ENCODE measurements at places on chromosomes 7 and 10. TPM values are rescaled to one million over a fixed set of nuclear protein-coding genes. Genes with fewer than 3 reads are reported as not detected.
A peak's percentile ranks its signal among the peaks of the same experiment; 100 is the strongest.

- no peak for DNase-seq
- peak overlapping the region; percentile 96 for H3K4me3 ChIP-seq
- H3K4me1 ChIP-seq: no peaks in the 10 kb centered on the region
- H3K36me3 ChIP-seq: peaks cover 34% of the 10 kb centered on the region
Observed at GRCh38 chr7:56105508-56105907, 768 bp downstream of the CHCHD2 start.

GRCh38 chr10:98013122-98013521 is 17.3 kb downstream of the CRTAC1 start:
- no peak overlapping the region for H3K4me3 ChIP-seq
- H3K36me3 ChIP-seq: no peaks in the 10 kb centered on the region
- H3K4me1 ChIP-seq: no peaks in the 10 kb centered on the region
- no peak for DNase-seq

ADAP1 gene
- 42.5 TPM for total RNA-seq

DNA sequence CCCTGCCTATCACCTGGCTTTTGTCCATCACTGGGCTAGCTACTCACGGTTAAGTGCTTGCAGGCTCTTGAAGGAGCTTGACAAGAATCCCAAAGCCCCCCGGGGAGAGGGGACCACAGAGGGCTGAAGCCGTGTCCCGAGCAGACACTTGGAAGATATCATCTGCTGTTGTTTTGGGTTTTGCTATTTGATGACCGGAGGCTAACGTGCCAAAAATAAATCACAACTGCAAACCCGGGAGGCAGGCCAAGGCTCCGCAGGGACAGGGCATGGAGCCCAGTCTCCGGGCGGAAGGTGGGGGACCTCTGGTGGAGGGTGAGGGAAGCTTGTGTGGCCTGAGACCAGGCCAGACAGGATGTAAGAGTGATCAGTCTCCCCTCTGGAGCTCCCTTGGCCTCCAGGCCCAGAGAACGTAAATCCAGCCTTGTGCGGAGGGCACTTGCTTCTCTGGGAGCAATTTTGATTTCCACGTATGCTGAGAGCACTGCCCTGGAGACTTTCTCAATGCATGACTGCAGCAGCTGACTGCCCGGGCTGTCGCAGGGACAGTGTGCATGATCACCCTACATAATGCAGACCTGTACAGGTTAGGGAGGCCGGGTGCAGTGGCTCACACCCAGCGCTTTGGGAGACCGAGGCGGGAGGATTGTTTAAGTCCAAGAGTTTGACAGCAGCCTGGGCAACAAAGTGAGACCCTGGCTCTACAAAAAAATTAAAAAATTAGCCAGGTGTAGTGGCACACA is at the start of gene PHKG1:
Gene PHKG1 (minus strand): TSS at position 164 of the 743 bp plus-strand sequence. CDS start 4,011 bp downstream, outside the sequence.
- H3K27me3 ChIP-seq: no peaks in the 10 kb centered on the region
- H3K4me1 ChIP-seq: no peaks in the 10 kb centered on the region
- peak within 1 kb of the TSS; percentile 77 for H3K27ac ChIP-seq
- H3K4me3 ChIP-seq: peak within 1 kb of the TSS; percentile 10
- H3K36me3 ChIP-seq: peaks cover 9% of the 10 kb centered on the region
- DNase-seq: peak; percentile 94

DNA sequence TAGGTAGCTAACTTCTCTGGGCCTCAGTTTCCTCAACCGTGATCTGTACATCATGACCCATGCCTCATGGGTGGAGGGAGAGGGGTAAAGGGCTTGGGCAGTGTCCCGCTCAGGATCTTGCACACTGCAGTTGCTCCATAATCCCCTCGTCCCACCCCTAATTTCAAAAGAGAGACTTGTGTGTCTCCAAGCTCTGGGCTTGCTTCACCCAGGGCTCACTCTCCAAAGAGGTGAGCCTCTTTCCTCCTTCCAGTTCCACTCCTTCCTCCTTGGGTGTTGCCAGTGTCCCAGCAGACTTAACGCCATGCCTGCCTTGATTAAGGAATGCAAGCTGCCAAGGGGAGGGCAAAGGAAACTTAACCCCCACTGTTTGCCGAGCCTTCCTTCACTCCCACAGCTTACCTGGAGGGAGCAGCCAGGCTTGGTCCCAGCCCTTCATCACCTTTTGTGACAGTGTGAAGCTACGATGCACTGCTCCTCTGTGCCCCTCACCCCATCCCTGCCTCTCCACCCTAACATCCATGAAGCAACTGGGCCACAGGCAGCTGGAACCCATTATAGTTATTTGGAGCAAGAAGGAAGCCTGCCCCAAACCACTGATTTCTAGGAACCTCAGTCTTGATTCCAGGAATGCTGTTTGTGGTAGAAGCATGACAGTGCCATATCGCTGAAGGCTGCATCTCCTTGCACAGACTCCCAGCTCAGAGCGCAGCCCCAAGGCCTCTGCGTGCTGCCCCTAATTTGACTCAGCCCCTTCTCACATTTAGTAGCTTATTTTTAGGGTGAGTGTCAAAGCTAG is 363.3 kb downstream of the TNS3 start:
- H3K36me3 ChIP-seq: no peaks in the 10 kb centered on the region
- no peaks in the 10 kb centered on the region for H3K27me3 ChIP-seq
- no peak for DNase-seq
- H3K4me1 ChIP-seq: peaks cover 16% of the 10 kb centered on the region

ANAPC16 gene
- total RNA-seq: 126 TPM

DNA sequence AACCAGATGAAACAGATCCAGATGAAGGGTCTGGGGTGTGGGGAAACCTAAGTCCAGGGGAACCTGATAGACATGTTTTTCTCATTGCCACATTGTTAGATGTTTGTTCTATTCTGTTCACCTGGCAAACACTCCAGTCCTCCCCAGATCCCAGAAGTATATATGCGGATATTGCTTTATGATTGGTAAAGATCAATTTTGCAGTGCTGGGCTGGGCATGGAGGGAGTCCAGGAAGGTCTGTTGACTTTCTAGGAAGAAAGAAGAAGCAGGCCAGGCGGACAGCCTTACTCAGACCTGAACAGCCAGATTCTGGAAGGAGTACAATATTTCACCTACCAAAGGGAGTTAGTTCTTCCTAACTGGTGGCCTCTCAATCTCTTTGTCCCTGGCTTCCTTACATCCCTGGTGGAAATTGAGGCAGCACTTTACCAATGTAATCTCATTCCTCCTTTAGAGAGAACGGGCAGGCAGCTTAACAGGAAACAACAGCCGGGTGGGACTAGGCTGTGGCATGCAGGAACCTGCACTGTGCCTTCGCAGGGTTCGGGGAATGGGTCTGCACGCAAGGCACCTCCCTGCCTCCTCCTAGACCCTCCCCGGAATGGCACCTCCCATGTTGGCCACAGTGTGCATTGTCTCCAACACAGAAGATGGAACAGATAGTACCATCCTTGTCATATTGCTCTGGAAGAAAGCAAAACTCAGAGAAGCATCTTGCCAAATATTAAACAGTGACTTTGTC is 930 bp downstream of the GIMAP6 start:
- peak overlapping the region; percentile 21 for H3K4me3 ChIP-seq
- no peaks in the 10 kb centered on the region for H3K27me3 ChIP-seq
- peak overlapping the region; percentile 62 for H3K27ac ChIP-seq
- no peak for DNase-seq
- H3K36me3 ChIP-seq: no peaks in the 10 kb centered on the region

DNA sequence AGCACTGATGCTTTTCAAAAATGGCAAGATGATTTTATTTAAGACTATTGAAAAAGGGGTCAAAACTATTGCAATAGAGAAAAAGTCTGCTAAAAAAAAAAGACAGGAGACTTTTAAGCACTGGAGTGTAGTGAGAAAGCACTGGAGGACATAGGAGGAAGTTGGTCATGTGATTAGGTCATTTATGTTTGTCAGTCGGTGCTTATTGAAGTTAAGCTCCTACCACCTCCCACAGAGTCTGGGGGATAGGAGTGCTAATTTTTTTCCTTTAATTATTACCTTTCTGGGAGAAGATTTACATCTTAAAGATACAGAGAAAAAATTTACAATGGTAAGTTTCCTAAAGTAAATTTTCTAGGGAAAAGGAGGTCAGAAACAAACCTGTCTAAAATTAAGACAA is 80.2 kb upstream of the TMEM229A start:
- DNase-seq: no peak
- no peak overlapping the region for H3K4me3 ChIP-seq
- no peaks in the 10 kb centered on the region for H3K36me3 ChIP-seq
- no peaks in the 10 kb centered on the region for H3K4me1 ChIP-seq

COL26A1 gene
- total RNA-seq: not detected

IFIT5 gene
- 24.3 TPM for total RNA-seq

LOXL4 gene
- total RNA-seq: 15.8 TPM

UPK3B gene
- total RNA-seq: 3.9 TPM

- no peaks in the 10 kb centered on the region for H3K4me1 ChIP-seq
- no peak overlapping the region for H3K27ac ChIP-seq
- DNase-seq: no peak
- no peaks in the 10 kb centered on the region for H3K36me3 ChIP-seq
- no peak overlapping the region for H3K4me3 ChIP-seq
Observed at GRCh38 chr7:54837168-54837567, 78.2 kb upstream of the SEC61G start.

FFAR4 gene
- 0.99 TPM for total RNA-seq

GRCh38 chr10:79403441-79404230 is 41.8 kb downstream of the ZCCHC24 start:
- no peak overlapping the region for H3K4me3 ChIP-seq
- no peak overlapping the region for H3K27ac ChIP-seq
- H3K4me1 ChIP-seq: no peaks in the 10 kb centered on the region

PTPRE gene
- 12.5 TPM for total RNA-seq

DNA sequence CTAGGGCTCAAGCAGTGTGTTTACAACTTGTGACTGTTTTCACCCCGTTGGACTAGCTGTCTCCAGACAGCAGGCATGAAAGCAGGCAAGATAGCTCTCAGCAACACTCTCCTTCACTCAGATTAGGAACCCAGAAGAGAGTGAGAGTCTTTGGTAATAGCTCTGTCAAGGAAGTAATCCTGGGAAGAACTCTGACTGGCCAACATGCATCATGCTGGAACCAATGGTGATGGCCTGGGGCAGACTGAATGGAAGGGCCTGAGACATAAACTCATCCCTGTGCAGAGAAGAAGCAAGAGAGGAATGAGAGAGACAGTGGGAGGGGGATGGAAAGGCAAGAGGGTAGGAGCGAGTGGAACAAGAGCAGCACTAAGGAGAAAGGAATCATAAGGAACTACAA is 48.9 kb downstream of the AKR1D1 start:
- H3K27me3 ChIP-seq: no peaks in the 10 kb centered on the region
- no peak overlapping the region for H3K4me3 ChIP-seq
- no peaks in the 10 kb centered on the region for H3K36me3 ChIP-seq
- no peak for DNase-seq
- H3K4me1 ChIP-seq: no peaks in the 10 kb centered on the region
- H3K27ac ChIP-seq: no peak overlapping the region

CHST12 gene
- 10.4 TPM for total RNA-seq

DNA sequence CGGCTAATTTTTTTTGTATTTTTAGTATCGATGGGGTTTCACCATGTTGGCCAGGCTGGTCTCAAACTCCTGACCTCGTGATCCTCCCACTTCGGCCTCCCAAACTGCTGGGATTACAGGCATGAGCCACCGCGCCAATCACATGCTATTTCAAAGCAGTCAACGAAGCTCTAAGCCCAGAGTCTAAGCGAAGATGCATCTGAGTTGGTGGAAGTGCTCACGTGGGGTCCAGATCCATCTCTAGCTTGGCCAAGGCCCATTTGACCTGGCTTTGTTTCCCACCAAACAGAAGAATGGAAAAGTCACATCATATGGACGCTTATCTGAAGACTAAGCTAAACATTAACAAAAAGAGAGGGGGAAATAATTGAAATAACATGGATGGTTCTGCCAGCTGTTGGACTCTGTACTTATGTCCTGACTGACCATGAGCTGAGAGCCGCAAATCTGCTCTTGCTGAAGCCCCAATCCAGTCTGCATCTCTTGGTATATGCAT is 3.8 kb upstream of the GTF2I start:
- H3K4me1 ChIP-seq: peaks cover 11% of the 10 kb centered on the region
- H3K36me3 ChIP-seq: no peaks in the 10 kb centered on the region
- H3K27me3 ChIP-seq: no peaks in the 10 kb centered on the region
- no peak for DNase-seq
- H3K27ac ChIP-seq: no peak overlapping the region

SPDYE8 gene
- total RNA-seq: not detected

HOGA1 gene
- total RNA-seq: not detected

SEC24C gene
- 40.5 TPM for total RNA-seq

DNA sequence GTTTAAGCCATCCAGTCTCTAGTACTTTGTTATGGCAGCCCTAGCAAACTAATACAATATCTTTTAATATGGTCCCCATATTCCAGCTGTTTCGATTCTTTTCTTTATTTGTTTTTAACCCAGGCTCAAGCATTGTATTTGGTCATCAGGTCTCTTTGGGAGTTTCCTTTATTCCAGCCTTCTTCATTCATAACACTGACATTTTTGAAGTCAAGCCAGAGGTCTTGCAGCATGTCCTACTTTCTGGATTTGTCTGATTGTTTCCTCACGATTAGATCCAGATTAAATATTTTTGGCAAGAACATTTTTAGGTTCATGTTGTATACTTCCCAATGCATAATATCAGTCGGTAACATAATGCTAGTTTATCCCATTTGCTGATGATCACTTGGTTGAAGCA is 11.8 kb downstream of the SLC25A13 start:
- H3K27me3 ChIP-seq: no peaks in the 10 kb centered on the region
- no peaks in the 10 kb centered on the region for H3K36me3 ChIP-seq
- H3K27ac ChIP-seq: peak overlapping the region; percentile 32
- no peak for DNase-seq
- H3K4me1 ChIP-seq: peaks cover 40% of the 10 kb centered on the region

DNA sequence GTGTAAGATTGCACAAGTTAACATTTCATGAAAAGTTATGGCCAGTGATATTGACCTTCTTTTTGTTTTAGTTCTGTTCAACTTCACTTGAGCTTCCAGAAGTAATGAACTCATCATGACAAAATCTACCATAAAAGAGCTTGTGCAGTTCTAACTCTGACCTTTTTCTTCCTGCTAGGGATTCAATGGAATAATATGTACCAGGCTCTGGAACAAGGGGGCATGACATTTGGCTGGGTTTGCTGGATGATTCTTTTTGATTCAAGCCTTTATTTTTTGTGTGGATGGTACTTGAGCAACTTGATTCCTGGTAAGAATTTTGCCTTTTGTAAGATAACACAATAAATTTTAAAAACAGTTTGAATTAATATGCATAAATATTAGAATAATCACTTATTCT is 205.0 kb downstream of the ABCA13 start:
- DNase-seq: no peak
- no peak overlapping the region for H3K27ac ChIP-seq
- H3K4me1 ChIP-seq: no peaks in the 10 kb centered on the region
- no peak overlapping the region for H3K4me3 ChIP-seq

PTPRZ1 gene
- total RNA-seq: 5.6 TPM

- no peaks in the 10 kb centered on the region for H3K27me3 ChIP-seq
- H3K4me3 ChIP-seq: no peak overlapping the region
- H3K4me1 ChIP-seq: no peaks in the 10 kb centered on the region
- DNase-seq: no peak
- no peaks in the 10 kb centered on the region for H3K36me3 ChIP-seq
Observed at GRCh38 chr10:58700591-58700990, 187.9 kb downstream of the BICC1 start.

FZD8 gene
- total RNA-seq: 6.6 TPM

PDK4 gene
- total RNA-seq: 411 TPM

DNA sequence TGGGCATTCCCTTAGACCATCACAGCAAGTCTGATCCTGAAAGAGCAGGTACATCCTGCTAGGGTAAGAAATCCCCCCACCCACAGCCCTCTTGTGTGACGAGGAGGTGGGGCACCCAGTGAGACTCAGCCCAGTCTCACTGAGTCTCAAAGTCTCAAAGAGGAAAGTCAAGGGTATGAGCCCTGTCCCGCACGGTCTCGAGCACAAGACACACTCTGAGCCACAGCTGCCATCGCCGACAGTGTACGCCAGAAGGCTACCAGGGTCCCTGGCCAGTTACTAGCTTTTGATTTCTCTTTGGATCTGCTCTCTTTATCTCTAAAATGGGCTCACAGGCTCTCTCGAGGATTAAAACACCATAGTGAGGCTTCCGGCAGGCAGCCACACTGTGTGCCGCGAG is 190.2 kb downstream of the TNS3 start:
- DNase-seq: peak; percentile 46
- peaks cover 12% of the 10 kb centered on the region for H3K36me3 ChIP-seq
- H3K27ac ChIP-seq: no peak overlapping the region
- H3K4me3 ChIP-seq: no peak overlapping the region
